ENCODE measurements at places on chromosomes 2 and 18.

- DNase-seq = no peak
These were observed 118.3 kb upstream of the DSEL start for GRCh38 chr18:67634631-67635338.

DNA sequence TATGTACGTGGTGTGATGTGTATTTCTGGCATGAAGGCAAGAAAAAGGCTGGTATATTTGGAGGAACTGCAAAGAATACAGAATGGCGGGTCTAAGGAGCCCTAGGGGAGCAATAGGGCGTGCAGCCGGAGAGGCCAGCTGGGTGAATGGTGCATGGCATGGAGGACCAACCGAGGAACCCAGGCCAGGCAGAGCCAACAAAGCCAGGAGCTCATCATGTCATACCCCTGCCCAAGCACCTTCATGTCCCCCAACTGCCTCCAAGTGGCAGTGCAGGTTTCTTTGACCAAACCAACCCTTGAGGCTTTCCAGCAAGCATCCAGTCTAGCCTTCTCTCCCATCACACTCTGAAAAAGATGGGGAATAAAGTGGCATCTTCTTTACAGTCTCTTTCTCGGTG lies 8.9 kb upstream of the KCNK3 start:
- no peak for DNase-seq

DNA sequence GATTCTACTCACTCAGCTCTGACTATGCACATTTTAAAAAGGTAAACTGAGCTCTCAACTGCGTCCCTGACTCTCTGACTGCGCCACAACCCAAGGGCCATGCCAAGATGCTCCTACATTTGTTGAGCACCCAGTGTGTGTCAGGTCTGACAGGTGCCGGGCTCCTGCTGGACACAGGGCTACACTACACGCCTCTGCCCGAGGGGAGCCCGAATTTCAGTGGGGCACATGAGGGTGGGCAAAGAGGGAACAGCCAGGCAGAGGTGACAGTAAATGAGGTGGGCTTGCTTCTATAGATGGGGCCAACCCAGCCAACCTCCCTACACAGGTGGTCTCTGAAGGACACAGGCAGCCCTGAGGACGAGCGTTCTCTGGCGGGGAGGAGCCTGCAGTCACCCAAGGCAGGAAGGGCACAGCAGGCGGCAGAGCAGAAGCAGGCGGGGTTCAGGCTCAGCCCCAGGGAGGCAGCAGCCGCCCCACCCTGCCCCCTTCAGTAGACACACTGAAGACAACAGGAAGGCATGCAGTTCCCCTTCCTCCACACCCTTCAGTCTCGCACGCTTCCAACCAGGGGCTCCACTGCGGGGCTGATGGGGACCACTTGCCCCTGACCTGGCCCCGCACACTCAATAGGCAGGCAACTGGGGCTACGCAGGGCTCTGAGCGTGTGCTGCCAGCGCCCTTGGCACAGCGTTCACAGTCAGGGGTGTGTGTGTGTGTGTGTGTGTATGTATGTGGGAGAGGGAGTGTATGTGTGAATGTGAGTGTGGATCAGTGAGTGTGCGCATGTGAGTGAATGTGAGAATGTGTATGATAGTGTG lies 98.4 kb downstream of the UXS1 start:
- peak; percentile 51 for DNase-seq

GRCh38 chr2:215772003-215772402 lies 241.3 kb downstream of the MREG start:
- DNase-seq = no peak

DNA sequence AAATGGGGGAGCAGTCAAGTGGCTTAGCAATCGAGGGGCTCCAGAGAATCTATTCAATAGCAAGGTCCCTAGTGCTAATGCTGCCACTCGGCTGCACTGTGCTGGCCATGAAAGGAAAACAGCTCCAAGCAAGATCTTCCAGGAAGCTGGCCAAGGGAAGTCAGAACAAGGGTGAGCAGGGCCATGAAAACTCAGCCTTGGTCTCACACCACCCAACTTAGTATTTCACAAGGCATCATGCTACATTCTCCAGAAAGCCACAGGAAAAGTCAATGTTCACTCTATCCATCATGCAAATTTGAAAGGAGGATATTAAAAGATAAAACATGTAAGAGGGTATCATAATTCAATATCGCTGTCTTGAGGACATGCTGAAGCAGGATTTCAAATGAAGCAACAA lies 35.7 kb downstream of the NRP2 start:
- DNase-seq = no peak

GRCh38 chr2:75018162-75018561 lies 59.7 kb downstream of the POLE4 start:
- no peak for DNase-seq

DNA sequence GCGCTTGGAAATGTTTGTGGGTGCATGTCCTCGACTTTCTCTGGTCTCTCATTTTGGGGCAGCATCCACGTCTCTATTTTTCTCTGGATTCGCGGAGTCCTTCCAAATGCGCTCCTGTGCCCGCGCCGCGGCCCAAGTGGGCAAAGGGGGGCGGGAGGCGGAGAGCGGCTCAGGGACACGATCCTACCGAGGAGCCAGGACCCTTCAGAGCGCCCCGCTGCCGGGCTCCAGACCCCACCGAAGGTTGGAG lies 990 bp downstream of the EPAS1 start:
- no peak for DNase-seq

DNA sequence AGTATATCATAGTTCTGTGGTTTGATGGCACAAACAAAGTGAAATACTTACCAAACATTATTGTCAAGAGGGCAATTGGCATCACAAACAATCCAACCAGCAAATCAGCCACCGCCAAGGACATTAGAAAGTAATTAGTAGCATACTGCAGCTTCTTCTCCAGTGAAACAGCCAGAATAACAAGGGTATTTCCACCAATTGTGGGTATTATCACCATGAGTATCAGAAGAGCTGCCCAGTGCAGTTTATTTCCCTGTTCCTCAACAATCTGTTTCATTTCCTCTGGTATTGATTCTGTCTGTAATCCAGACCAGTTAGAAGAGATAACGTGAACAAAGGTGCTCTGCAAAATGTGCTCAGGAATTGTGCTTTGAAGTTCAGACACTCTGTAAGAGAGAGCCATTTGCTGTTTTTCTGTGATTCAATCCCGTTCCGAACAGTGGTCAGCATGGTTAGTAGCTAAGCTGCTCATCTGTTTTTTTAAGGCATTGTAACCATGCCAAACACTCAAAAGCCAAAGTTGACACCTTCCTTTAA lies 1.4 kb downstream of the HTR2B start:
- DNase-seq = no peak

DNA sequence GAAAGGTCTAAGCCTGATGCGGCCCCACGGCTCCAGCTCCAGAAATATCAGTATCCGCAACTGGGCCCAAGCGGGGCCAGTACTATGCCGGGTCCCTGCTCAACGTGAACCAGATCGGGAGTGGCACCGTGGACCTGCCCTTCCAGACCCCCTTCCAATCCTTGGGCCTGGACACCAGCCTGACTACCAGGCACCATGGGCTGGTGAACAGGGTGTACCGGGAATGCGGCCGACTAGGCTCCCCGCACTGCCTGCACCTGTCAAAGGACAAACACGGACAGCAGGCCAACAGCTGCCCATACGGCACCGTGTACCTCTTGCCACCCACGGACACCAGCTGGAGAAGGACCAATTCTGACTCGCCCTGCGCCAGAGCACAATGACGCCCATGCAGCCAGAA lies 1196.9 kb upstream of the CHAC2 start:
- DNase-seq = no peak

- DNase-seq = no peak
These were observed 40.4 kb downstream of the KLHL29 start for GRCh38 chr2:23425338-23425871.
